Keratinocyte (primary cell): ENCODE measurements at places on chromosomes 1 and 21.

- DNase-seq, result no peak
These were observed 15.9 kb downstream of the SARS1 start for GRCh38 chr1:109229531-109230127.

DNA sequence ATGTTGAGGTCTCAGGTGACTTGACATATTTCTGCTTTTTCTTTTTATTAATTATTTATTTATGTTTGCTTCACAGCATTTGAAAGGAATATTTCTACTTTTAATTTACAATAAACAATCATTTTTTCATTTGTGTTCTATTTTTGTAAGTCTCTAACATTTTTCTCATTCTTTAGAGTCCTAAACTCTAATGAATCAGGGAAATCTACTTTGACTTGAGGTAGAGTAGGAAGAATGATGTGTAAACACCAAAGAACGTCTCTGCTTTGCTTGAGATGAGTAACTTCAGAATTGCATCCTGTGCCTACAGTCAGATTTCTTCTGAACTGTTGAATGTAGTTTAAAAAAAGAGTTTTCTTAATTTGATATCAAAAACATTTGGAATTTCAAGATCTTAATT, 65.2 kb downstream of the CNST start:
- no peak for DNase-seq

DNA sequence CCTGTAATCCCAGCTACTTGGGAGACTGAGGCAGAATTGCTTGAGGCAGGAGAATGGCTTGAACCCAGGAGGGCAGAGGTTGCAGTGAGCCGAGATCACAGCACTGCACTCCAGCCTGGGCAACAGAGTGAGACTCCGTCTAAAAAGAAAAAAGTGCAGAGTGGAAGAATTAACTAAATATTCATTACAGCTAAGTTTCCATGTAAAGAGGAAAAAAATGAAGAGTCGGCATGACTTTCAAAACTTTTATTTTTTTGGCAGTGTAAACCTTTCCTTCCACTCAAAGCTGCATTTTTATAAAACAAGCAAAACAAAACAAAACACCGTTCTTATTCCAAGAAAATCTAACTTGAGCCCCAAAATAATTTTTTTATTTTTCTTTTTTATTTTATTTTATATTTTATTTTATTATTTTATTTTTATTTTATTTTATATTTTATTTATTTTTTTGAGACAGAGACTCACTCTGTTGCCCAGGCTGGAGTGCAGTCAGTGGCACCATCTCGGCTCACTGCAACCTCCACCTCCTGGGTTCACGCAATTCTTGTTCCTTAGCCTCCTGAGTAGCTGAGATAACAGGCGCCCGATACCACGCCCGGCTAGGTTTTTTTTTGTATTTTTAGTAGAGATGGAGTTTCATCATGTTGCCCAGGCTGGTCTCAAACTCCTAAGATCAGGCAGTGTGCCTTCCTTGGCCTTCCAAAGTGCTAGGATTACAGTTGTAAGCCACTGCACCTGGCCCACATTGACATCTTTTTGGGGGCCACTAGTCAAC, 62.9 kb downstream of the PACC1 start:
- DNase-seq, result no peak

DNA sequence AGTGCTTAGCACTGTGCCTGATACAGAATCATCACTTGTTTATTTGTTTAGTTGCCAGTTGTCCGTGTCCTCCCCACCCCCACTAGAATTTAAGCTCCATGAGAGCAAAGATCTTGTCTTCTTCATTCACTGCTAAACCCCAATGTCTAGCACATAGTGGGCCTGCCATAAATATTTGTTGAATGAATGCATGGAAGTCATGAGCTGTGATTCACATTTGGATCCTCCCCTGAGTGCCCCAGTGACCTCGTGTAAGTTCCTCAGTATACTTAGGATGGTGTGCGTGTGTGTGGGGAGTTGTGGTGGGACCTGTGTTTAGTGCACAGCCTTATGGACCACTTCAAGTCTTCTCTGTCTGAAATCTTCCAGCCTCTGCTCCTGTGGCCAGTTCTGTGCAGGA, 23.1 kb downstream of the IER5 start:
- no peak for DNase-seq
